Right renal pelvis (tissue), 4 donors: ENCODE measurements at places on chromosomes 2 and 18.

DNA sequence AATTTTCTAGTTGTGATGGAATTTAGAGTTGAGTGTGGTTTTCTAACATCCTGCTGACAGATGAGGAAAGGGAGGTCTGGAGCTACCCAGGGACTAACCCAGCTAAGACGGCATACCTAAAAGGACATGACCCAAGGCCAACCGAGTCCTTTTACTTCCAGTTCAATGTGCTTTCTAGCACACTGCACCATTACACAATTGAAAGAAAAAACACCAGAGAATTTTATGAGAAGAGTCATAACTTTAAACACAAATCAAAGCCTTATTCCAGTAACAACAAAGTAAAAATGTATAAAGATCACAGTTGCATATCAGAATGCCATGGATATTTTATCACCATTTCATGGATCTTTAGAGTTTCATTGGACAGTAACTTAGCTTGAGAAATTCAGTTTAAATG lies 480.3 kb downstream of the MEIS1 start:
- DNase-seq, result no peak

DNA sequence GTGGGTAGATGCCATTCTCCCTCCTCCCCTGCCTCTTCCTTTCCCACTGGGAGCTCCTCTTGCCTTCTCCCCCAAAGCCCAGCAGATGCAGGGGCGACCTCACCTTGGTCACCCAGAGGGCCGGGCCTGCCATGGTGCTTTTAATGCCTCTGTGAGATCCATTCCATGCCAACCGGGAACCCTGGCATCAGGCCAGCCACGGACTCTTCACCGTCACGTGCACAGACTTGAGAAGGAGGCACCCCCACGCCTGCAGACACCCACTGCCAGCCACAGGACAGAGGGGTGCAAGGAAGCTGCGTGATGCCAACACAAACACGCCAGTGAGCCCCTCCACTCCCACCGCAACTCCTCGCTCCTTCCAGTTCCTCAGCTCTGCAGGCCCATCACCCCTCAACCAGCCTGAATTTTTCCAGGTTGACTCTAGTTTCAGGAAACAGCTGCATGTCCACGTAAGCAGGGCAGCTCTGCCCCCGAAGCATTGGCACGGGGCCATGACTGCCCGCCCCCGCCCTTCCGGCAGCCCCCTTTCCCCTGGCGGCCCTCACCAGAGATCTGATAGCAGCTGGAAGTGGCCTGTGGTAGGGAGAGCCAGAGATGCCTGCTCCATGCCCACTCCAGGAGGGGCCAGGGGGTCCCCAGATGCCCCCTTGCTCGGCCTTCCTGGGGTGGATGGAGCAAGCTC lies 50.8 kb downstream of the DNMT3A start:
- DNase-seq, result no peak

DNA sequence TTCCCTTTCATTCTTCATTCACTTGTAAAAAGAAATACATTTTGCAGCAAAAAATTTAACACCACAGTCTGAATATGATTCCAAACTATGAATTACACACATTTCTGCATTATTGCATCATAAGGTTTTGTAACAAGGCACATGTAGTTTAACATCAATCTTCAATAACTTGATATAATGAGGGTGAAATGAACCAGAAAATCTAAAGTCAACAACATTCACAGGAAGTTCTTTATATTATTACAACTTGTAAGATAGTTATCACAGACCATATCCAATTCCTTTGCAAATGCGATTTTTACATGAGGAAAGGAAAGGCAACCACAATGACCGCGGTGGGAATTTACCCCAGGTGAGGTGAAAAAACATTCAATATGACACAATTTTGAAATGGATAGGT lies 213.3 kb downstream of the NAPG start:
- DNase-seq, result no peak

GRCh38 chr2:143420313-143420712 lies 291.1 kb downstream of the ARHGAP15 start:
- DNase-seq, result no peak

- DNase-seq, result no peak
Measured at GRCh38 chr18:57026316-57026715, 120.6 kb upstream of the BOD1L2 start.

GRCh38 chr18:61154866-61155265 lies 178.4 kb upstream of the CDH20 start:
- DNase-seq, result no peak
